Natural killer cell (primary cell): ENCODE measurements at places on chromosomes 6 and 20. TPM values are rescaled to one million over a fixed set of nuclear protein-coding genes. Genes with fewer than 3 reads are reported as not detected.
A peak's percentile ranks its signal among the peaks of the same experiment; 100 is the strongest.

GRCh38 chr6:4567141-4567540, 209.1 kb upstream of the CDYL start:
- DNase-seq: no peak

DNA sequence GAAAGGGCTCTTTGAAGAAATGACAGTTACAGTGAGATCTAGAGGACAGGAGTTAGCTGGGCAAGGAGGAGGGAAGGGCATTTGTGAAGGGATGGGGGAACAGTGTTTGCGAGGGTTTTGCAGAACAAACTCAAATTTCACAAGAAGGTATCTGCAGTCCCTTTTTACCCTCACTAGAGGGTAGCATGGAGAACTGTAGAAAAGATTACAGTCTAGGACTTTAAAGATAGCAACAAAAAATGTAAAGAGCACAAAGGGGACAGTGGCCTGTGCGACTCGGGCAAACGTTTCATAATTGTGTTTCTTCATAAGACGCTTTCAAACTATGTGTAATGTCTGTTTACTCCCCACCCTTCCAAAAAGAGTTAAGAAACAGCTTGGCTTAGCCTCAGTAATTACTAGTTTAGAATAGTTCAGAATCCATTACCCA, 21.2 kb upstream of the ASXL1 start:
- no peak for DNase-seq

Gene MLIP
- not detected for total RNA-seq

DNA sequence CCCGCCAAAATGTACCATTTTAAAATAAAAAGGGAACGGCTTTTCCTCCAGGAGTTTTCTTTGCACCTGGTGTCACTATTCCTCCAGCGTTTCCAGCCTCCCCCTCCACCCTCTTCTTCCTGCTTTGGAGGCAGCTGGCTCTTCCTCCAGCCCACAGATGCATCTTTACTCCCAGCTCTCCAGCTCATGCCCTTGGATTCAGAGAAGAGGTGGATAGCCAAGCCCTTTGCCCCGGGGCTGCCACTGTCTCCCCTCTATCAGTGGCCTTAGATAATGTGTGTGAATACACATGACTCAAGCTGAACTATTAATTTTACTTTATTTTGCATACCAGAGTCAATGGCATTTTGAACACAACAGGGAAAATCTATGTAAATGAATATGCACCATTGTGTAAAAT, 15.3 kb upstream of the CDH4 start:
- DNase-seq: no peak

GRCh38 chr6:128131566-128131965, 230.7 kb upstream of the THEMIS start:
- DNase-seq: no peak

DNA sequence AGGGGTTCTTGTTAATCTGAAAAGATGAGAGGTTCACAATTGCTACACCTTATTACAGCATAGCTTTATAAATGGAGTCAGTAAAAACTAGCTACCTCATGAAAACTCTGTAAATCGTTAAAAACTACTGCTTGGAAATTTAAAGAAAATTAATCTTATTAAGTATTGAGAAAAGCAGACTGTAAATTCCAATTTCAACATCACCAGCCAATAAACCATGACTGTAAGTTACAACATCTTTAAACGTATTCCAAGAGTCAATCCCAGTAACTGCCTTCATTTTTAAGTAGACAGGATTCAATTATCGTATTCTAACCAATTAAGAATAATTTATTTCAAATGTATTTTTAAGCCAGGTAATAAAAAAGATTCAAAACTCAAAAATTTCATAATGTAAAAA, 70.3 kb downstream of the ATG5 start:
- no peak for DNase-seq

DNA sequence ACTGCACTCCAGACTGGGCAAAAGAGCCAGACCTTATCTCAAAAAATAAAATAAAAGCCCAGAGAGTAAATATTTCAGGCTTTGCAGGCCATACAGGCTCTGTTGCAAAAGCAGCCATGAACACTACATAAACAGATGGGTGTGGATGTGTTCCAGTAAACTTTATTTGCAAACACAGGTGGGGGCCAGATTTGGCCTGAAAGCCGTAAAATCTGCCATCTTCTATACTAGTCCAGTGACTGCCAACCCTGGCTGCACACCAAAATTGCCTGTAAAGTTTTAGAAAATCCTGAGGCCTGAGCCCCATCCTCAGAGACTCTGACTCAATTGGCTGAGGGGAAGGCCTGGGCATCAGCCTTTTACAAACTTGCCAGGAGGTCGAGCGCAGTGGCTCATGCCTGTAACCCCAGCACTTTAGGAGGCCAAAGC, 103.6 kb downstream of the ZMYND8 start:
- DNase-seq: no peak

Gene PRDM1
- total RNA-seq: 165 TPM

Gene SLC22A1
- total RNA-seq: 4.5 TPM

DNA sequence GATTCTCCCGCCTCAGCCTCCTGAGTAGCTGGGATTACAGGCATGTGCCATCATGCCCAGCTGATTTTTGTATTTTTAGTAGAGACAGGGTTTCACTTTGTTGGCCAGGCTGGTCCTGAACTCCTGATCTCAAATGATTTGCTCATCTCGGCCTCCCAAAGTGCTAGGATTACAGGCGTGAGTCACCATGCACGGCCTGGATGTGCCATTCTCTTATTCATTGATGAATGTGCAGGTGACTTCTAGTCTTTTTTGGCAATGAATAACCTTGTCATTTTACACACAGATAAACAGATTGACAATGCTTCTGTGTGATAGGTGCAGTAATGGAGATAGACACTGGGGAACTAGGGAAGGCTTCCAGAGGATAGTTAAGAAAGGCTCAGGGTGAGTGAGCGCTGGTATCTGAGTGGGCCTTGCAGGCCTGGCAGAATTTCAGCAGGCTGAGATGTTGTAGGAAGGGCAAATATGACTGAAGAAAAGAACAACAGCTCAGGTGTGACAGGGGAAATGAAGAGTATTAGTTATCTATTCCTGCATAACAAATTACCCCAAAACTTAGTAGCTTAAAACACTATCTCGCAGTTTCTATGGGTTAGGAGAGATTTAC, 23.3 kb downstream of the PPARD start:
- no peak for DNase-seq

- DNase-seq: no peak
Observed at GRCh38 chr20:58712806-58713731, 20.5 kb downstream of the NPEPL1 start.

- DNase-seq: no peak
Observed at GRCh38 chr6:118780668-118781067, 113.3 kb upstream of the ASF1A start.

- peak; percentile 91 for DNase-seq
Observed at GRCh38 chr6:27890445-27891319, 21.5 kb downstream of the OR2B2 start.

GRCh38 chr20:56348305-56348693, 10.5 kb upstream of the FAM210B start:
- DNase-seq: no peak

- no peak for DNase-seq
Observed at GRCh38 chr6:50724381-50725124, 11.2 kb downstream of the TFAP2D start.

DNA sequence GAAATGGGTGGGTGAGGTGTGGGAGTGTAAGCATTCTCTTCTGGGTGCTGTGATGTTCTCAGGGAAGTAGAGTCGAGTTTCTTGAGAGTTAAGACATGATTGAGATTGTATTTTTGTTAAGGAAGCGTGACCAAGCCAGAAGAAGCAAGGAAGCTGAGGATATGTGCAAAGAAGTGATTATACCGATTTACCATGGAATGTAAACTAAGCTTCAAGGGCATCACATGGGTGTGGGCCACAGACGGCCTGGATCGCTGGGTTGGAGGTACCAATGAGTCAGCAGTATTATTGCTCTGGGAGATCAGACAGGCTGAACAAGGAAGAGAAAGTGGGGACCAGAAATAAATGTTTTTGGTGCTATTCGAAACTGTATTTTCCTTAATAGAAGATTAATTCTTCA, 184.1 kb upstream of the GMDS start:
- DNase-seq: no peak

GRCh38 chr6:43229803-43230620, 731 bp upstream of the DNPH1 start:
- DNase-seq: peak; percentile 12

DNA sequence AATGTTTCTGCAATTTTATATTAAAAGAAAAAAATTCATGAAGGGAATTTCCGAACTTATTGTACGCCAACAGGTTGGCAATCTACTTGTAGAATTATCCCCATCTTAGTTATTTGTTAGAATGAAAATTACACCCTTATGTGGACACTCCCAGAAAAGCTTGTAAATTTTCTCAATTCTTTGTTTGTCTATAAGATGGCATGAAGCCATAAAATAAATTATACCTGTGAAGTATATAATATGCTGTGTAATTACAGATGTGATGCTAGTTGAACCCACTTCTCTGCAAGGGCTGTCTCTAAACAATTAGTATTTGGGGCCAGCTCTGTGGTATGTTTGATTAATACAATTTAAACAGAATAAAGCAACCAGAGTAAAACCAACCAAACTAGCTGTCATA, 52.1 kb upstream of the DSP start:
- DNase-seq: no peak

Gene SNRPB
- total RNA-seq: 162 TPM
